ENCODE measurements at places on chromosomes 6 and 20.

DNA sequence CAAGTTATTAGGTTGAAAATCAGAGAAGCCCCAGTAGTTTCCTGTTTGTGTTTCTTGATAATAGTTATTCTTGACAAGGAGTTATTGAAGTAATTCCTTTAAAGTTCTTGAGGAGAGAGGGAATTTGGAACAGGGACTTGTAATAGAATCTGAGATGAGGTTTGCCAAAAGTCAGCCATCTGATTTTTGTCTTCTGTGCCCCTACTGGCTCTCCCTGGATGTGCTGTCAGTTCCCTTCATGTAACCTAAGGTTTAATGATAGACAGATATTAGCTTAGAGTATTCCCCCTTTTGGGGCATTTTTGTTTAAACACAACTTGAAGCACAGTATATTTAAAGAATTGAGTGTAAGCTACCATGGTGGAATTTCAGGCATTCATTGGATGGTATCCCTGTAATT, 71.4 kb downstream of the CARMIL1 start:
- no peak for DNase-seq

- DNase-seq: no peak
Observed at GRCh38 chr6:474453-475185, 83.1 kb downstream of the IRF4 start.

- DNase-seq: no peak
Observed at GRCh38 chr6:137001299-137001976, 43.3 kb downstream of the IL20RA start.

GRCh38 chr6:166167258-166167731, 356 bp downstream of the TBXT start:
- no peak for DNase-seq

DNA sequence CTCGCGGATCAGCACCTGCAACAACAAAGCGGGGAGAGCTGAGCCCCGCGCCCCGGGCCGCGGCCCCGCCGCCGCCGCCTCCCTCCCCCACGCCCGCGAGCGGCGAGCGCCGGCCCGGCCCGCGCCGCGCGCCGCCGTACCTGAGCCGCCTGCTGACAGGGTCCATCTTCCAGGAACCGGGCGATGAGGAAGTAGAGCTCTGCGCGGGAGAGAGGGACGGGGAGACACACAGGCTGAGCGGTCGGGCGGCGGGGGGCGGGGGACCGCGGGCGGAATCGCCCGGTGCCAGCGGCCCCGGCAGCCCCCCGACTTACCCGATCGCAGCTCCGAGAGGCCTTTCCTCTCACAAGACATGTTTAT, 359 bp downstream of the PHIP start:
- DNase-seq: no peak

DNA sequence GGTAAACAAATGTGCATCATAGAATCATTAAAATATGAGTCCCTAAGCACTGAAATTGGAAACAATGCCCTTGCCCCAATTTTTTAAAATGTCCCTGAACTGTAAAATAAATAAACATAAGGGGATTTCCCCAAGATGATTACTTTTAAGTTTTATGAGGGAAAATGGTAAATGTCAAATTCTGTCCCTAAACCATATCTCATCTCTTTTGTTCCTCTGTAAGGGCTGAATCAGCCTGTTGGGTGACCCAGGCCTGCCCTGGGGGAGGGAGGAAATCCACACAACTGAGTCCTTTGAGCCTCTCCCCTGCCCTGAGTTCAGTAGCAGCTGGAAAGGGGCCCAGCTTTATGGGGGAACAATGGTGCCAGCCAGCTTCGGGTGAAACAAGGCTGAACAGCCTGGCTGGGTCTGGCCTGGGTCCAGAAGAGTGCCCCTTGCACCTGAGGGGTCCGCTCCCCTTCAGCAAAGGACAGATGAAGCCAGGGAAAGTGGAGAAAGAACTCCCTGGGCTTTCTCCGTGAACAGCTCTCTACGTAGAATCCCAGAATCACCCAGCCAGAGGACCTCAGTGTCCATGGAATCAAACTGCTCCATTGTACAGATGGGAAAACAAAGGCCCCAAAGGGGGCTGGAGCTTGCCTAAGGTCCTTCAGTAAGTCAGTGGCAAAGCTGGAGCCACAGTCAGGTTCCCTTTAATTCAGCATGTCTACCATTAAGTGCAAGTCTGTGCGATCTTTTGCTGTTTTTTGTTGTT, 28.2 kb upstream of the ITCH start:
- peak; percentile 67 for DNase-seq

GRCh38 chr6:37822851-37823682, 3.5 kb downstream of the ZFAND3 start:
- DNase-seq: no peak

DNA sequence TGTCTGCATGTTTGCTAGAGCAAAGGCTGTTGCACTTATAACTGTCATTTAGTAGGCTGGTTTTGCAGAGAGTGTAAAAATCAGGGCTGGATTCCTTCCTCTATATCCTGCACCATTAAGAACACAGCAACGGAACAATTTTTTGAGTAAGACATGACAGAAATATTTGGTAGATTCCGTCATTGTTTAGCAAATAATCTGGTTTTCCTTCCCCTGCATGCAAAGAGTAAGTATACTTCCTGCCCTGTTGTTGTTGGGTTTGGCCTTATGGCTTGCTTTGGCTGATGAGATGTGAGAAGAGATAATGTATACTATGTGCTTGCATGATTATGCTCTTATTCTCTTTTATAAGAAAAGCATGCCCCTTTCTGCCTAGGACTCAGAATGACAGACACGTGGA, 23.8 kb downstream of the MANEA start:
- no peak for DNase-seq

DNA sequence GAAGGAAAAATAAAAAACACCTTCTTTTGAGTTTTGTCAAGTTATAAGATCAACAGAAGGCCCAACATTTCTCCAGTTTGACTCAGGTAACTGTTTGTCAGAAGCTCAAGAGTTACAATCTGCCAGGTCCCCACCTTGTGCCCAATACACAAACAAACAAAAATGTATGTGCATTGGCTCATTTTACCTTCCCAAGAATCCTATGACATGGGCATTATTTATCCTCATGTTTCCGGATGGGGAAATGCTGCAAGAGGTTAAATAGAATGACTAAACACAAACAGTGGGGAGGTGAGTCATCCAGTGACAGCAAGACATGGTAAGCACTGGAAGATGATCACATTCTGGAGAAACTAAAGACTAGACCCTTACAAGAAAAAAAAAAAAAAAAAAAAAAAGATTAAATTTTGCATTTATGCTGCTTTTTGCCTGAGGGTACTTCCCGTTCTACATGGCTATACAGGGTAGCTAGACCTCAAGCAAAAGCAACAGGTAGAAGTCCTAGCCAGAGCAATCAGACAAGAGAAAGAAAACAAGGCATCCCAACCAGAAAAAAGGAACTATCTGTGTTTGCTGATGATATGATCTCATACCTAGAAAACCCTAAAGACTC, 23.6 kb upstream of the ANKRD60 start:
- DNase-seq: no peak

DNA sequence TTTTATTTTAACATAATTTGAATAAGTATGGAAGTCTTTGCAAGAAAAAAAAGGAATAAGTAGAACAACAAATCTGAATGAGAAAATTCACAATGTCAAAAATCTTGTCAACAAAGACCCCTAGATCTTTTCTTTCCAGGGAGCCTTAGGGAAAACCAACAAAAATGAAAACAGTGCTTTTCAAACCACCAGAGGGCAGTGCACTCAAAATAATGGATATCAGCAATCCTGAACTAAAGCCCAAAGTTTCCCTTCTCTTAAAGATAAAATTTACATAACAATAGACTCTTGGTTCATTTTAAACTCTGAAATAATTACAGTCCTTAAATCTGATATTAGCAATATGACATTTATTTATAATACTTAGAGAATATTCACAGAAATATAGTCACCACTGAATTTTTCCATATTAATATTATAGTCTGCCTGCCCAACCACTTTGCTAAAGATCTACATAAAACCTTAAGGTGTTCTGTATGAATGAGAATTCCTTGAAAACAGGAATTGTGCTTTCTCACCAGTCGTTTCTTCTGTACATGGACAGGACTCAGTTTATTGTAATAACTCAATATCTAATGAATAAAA, 105.3 kb upstream of the BMP5 start:
- no peak for DNase-seq

GRCh38 chr6:35943390-35943789, 22.5 kb upstream of the SRPK1 start:
- no peak for DNase-seq

DNA sequence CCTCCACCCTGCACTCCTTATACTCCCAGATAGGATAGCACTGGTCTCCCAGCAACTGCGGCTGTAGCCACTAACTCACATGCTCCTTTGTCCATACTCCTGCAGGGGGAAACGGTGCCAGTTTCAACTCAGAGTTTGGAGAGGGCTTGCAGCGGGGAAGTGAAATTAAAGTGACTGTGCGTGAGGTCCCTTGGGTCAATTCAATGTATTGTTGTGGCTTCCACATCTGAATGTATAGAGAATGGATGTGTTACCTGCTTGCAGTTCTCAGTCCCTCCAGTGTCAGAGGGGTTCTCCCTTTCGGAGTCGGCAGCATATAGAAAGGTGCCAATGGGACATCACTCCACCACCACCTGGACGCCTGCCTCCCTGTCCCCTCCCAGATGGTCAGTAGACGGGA, 93.6 kb upstream of the CNKSR3 start:
- DNase-seq: no peak

DNA sequence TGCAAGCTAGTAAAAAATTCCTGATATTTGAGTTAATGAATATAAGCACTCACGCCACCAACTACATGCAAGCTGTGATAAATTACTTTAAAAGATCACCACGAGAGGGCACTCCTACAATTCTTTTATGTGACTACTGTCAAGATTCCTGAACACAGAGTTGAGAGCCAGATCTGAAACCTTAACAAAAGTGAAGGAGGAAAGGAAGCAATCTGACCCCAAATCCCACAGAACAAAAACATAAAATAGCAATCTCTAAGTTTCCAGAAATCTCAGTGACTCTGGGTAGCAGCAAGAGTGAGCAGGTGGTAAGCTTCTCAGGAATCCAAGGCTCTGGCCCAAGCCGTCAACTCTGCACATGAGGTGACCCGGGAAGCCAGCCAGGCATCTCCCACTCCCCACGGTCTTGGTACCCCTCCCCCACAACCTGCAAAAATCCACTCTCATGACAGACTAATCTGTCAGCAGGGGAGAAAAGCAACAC, 55.1 kb downstream of the STAU1 start:
- DNase-seq: peak; percentile 44

DNA sequence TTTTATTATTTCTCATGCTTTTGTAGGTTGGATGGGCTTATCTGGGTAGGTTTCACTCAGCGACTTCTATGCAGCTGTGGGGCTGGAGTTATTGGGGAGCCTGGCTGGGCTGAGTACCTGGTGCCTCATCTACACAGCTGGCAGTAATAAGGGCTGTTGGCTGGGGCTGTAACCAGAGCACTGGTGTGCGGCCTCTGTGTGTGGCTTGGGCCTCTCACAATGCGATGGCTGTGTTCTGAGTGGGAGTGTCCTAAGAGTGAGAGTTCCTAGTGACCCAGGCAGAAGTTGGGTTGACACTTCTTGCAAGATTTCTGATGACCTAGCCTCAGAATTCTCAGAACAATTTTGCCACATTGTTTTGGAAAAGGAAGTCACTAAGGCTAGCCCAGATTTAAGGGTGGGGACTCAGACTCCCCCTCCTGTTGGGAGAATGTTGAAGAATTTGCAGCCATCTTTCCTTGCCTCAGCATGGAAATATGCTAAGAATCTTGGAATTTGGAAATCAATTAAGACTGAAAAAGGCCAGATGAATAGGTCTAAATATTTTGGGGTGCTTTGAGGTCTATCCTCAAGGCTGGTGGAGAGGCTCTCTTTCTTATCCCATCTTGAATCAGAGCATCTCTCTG, 158.8 kb downstream of the SCP2D1 start:
- DNase-seq: no peak

- DNase-seq: peak; percentile 63
Observed at GRCh38 chr6:27388293-27389197, at the start of gene ZNF391. Gene ZNF391 (plus strand): TSS chr6:27388759. CDS start chr6:27400371, 11,612 bp downstream.

DNA sequence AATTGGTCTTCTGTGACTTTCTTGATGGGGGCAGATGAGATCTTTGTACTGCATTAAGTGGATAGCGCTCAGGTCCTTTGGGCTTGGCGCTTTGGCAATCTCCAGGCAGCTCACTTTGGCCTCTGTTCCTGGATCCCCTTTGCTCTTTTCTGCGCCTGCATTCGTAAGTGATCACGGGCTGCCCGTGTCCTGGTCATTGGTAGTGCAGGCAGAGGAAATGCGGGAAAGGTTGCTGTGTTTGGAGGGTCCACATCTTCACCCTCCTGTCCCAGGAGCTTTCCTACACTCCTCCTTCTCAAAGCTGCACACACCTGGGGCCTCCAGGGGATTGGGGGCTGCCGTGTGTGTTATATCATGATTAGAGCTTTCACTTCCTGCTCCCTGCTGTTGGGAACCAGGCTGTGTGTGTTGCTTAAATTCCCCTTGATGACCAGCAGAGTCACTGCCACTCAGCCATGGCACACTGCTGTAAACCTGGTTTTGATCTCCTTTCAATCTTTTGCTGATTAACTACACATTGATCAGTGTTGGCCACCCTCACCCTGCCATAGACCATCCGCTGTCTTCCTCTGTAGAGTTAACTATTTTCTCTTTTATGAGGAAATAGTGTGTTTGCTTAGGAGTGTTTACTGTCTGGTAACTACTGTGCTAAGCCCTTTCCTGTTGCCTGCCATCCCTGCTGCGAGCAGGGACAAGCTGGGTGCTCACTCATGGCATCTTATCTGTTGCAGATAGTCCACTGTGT, 13.0 kb upstream of the SNHG17 start:
- no peak for DNase-seq

DNA sequence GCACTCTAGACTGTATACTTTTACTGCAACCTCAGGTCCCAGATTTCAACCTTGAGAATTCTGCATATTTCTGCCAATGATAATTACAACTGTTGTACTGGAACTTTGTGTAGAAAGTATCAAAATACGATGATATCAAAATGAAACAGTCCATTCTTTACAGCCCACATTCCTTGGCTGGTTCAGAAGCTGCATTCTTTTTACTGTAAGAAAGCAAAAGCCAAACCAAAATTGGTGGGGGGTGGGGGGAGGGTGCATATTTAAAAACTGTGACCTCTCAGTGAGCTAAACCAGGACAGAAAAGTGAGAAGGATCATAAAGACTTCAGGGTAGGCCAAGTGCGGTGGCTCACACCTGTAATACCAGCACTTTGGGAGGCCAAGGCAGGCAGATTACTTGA, 41.8 kb upstream of the UBR2 start:
- DNase-seq: no peak

DNA sequence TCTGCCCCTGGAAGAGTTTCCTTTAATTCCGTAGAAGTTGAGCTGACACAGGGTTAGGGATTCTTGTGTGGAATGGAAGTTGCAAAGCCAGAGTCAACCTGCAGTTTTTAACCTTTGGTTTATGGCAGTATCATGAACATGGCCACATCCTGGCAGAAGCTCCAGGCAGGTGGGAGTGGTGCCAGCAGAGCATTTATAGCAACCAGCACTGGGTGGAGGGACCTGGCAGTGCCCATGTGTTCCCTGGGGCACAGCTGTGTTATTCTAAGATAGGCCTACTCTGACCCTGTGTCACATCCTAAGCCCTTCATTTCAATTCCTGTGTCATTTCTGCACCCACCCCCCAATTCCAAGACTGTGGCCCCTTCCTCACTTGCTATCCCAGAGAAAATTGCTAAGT, 26.1 kb upstream of the ZNF831 start:
- no peak for DNase-seq

- no peak for DNase-seq
Observed at GRCh38 chr6:80357674-80358073, 251.2 kb downstream of the BCKDHB start.

- no peak for DNase-seq
Observed at GRCh38 chr6:108853077-108853476, 4.9 kb downstream of the ARMC2 start.
